HS-5 (cell line): ENCODE measurements at places on chromosomes 12 and 14.

- DNase-seq, result no peak
Measured at GRCh38 chr14:68734231-68734732, 58.6 kb downstream of the ZFP36L1 start.

DNA sequence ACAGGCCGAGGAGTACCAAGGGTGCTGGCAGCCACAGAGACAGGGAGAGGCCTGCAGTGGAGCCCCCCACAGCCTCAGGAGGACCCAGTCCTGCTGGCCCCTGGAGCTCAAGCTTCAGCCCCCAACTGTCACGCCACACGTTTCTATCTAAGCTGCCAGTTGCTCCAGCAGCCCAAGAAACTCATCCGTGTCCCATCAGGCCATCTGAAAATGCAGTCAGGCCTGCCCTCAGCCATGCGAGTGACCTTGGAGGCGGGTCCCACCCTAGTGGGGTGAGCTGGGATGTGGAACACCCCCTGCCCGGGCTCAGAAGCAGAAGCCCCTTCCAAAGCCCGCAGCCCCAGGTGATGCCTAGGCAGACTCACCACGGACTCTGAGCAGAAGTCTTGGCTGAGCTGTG is 158.9 kb downstream of the RIMBP2 start:
- DNase-seq, result no peak

DNA sequence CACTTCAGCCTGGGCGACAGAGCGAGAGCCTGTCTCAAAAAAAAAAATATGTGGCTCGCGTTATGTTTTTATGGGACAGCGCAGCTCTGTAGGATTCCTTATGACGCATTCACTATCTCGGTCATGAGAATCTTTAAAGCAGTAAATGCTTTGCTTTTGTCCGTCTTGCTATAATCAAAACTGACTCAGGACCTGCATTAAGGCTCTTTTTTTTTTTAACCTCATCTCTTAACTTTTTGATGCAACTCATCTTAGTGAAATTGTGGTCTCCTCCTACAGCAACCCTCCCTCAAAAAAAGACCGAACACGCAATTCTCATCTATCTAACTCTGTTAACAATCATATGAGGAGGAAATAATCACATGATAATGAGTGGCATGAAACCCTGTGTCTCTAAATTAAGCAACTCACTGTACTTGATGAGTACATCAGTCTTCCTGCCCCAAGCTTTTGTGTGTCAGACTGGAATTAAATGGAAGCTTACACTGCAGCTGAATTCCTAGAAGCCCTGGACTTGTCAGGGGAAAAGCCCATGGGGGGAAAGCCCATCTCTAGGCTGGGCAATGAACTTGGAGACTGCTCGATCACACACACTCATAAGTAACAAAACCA is 4.3 kb downstream of the P2RX4 start:
- DNase-seq, result peak; percentile 75

- DNase-seq, result peak; percentile 13
Measured at GRCh38 chr14:44530475-44530874, 23.4 kb upstream of the FSCB start.

DNA sequence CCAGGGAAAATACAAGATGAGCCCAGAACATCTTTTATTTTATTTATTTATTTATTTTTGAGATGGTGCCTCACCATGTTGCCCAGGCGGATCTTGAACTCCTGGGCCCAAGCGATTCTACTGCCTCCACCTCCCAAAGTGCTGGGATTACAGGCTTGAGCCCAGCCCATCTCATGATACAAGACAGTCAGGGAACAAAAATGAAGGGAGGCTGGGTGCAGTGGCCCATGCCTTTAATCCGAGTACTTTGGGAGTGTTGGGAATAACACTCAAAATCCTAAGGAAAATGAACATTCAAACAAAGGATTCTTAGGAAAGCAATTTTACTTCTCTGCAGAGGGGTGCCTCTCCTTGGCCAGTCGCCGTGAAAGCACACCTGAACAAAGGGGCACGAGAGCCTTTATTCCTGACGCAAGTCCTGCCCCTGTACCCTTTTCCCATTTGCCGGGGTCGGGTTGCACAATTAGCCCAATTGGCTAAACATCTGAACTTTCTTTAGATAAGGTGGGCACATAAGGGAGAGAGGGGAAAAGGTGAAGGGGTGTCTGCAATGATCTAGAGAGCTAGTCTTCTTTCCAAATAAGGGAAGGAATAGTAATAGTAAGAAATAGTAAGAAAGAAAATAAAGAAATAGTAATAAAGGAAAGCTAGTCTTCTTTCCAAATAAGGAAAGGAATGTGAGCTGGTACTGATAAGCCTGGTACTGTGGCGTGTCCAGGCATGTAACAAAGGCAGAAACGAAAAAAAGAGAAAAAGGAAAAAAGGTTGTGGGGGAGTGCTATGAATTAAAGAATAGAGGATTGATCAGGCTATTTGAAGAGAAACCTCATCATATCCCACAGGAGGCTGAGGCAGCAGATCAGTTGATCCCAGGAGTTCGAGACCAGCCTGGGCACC is 13.4 kb downstream of the NCAPD2 start:
- no peak for DNase-seq

GRCh38 chr12:24015833-24016160 is 66.3 kb upstream of the SOX5 start:
- no peak for DNase-seq

DNA sequence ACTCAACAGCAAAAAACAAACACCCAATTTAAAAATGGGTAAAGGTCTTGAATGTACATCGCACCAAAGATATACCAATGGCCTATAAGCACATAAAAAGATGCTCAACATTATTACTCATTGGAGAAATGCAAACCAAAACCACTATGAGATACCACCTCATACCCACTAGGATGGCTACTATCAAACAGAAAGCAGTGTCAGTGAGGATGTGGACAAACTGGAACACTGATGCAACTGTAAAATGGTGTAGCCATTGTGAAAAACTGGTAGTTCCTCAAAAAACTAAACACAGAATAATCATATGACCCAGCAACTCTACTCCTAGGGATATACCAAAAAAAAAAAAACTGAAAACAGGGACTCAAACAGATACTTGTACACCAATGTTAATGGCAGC is 49.3 kb downstream of the CDK17 start:
- DNase-seq, result no peak

DNA sequence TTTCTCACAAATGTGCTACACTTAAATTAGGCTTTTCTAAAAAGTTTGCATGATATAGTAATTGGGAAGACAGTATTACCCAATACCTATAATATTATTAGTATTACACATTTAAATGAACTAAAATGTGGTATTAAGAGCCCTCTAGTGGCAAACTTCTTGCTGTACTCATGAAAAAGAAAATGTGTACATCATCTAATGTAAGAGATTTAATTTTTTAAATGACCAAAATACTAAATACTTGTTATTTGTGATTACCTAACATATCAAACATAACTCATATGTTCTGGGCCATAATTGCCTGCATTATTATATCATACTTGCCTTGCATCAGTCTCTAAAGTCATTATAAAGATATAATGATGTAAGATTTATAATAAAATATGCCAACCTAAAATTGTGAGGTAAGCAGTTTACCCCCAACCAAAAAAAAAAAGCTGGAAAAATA is 64.2 kb downstream of the DNAI7 start:
- DNase-seq, result no peak

DNA sequence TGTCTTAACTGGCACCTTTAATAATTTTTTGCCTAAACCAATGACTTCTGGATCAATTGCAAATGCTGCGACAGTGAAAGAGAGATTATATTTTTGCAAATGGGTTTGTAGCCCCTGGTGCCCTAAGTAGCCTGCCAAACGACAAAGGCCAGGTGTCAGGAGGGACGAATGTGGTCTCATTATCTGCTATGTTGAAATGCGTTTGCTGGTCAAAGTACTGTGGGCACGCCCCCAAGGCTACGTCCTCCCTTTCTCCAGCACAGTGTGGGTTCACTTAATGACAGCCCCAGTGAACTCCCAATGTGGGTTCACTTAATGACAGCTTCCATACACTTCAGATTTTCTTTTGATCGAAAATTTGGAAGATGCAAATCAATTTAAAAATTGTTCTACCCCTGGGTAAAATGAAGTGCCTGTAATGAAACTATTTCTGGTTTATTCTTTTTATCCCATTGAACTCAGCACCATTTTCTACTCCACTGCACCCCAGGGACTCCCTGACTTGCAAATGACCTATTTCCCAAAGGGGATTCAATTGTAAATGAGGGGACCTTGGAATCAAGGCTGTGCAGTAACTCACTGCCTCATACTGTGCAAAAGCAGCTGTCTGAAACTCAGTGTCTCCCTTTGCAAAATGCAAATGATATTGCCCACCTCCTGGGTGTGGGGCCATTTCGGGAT is 1.4 kb downstream of the SERPINA11 start:
- DNase-seq, result no peak

GRCh38 chr14:61477712-61478462 is 156.5 kb downstream of the PRKCH start:
- no peak for DNase-seq

DNA sequence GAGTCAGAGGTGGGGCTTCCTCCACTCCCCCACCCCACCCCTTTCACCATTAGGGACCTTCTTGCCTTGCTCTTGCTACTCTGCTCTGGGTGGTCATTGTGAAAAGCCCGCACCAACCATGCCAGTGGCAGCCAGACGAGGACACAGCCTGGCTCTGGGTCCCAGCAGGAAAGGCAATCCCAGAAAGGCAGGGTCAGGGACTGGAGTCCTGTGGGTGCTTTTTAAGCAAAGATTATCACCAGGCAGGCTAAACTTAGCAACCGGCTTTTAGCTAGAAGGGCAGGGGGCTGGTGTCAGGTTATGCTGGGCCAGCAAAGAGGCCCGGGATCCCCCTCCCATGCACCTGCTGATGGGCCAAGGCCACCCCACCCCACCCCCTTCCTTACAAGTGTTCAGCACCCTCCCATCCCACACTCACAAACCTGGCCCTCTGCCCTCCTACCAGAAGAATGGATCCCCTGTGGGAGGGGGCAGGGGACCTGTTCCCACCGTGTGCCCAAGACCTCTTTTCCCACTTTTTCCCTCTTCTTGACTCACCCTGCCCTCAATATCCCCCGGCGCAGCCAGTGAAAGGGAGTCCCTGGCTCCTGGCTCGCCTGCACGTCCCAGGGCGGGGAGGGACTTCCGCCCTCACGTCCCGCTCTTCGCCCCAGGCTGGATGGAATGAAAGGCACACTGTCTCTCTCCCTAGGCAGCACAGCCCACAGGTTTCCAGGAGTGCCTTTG is 1.2 kb upstream of the GAPDH start:
- no peak for DNase-seq

DNA sequence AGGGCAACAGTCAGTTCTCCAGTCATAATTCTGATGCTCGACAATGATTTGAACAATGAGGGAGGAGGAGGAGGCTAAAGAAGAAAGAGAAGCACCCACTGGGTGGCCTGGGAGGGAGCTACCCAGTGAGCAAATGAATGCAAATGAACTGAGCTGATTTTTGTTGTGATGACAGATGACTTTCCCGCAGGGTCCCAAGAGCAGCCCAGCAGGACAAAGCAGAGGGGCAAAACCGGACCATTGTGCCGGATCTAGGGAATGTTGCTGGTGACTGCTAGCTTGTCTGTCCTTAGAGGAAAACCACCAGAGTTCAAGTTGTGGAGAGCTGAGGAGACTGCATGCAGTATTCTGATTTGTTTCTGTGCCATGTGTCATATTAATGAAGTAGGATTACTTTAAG is 162.8 kb downstream of the MON2 start:
- DNase-seq, result no peak

DNA sequence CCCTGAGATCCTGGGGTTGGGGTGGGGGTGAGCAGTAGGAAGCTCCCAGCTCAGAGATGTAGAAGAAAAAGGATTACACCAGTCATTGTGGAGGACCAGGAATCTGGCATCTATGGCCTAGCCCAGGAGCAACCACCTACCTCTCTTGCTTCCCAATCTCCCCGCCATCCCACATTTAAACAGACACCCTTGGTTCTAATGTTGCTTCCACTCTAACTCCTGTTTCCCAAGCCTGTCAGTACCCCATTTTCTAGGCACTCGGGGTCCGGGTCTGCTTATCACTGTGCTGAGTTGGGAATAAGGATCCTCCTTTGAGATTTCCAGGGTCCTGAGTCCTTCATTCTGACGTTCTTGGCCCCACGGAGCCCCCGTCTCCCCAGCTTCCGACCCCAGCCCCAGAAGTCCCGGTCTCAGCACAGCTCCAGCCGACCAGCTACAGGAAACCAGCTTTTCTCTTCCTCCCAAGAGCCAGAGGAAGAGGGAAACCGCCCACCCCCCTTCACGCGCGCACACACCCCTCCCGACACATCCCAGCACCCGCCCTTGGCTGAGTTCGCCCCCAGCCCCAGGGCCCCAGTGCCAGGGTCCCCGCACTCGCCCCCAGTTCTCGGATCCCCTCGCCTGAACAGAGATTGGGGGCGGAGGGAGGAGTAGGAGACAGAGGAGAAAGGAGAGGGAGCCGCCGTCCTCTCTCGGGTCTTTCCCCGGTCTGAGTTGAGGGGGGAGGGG is 1.2 kb downstream of the ITGA5 start:
- no peak for DNase-seq

DNA sequence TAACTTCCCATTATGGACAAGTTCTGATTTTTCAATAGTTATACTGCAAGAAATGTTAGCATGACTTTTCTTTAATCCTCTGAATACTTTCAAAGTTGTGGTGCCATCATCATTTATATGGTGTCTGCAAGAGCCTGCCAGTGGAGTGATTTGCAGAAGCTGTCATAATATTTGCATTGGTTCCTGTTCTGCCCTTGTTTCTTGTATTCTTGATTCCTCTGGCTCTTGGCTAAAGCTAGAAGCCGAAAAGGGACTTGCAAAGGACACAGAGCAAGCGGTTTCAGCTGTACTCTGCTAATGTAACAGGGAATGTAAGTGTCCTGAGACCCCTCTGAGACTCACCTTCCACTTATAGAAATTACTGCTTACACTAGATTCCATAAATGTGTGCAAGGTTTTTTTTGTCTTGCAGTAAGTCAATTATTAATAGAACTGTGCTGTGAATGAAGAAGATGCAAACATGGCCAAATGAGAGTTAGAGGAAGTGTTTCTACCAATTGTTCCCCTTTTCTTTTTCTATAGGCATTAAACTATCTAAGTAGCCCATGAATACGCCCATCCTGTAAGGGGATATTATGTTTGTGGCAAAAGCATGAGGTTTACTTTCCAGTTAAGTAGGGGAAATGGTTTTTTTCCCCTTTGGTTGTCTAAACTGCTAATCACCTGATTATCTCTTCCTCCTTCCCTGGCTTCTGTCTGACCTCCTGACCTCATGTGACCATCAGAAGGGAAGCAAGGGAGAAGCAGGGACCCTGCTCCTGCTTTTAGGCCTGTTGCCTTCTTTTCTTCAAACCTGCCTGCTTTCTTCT is 5.3 kb downstream of the DYRK4 start:
- no peak for DNase-seq

DNA sequence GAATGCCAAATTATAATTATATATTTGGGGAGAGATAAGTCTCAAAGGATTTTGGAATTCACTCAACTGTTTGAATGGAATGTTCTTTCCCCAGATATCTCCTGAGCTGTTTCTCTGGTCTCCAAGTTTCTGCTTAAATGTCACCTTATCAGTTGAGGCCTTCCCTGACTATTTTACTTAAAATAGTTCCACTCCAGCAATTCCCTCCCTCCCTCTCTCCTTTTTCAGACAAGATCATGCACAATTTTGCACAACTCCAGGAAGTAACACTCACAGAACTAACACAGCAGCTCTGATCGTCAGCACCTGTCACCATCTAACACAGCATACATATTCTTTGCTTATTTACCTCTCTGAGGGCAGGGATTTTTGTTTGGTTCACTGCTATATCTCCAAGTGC is 12.5 kb downstream of the BTG1 start:
- no peak for DNase-seq
